ENCODE measurements at places on chromosomes 5 and 9.

DNA sequence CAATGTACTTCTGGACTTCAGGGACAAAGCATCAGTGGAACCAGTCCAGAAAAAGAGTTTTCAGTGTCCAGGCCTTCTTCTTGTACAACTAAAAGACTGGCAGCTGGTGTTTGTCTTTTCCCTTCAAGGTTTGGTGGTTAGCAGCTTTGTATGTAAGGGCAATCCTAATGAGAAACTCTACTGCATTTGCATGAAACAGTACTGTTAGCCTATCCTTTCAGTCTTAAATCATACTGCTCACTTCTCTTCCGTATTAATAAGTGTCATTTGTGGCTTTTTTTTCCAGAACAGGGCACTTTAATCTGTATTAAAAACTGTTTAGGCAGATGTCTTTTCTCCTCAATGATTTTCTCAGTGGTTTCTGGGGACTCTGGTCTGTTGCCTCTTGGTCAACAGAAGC is 48.9 kb downstream of the FAM174A start:
- no peak for DNase-seq

GRCh38 chr5:169650701-169651331 is 13.7 kb downstream of the DOCK2 start:
- no peak for DNase-seq

DNA sequence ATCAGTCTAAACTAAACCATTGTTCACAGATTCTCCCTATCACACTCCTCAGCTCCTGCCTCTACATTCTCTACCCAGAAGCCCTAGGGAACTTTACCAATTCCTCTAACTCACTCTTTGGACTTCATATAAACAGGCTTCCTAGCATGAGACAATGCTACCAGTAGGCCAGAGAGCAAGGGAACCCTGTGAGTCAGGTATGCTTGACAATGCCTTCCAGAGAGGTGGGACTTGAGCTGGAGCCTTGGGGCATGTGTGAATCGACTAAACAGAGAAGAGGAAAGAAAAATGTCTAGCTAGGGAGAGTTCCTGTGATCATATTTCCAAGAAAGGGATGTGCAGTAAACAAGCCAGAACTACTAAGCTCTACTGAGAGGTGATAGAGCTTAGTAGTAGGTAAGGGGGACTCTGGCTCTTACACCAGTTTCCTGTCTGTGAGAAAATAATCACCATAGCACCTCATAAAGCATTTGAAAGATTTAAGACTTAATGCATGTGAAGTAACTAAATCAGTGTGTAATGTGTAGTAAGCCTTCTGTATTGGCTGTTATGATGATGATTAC is 6.4 kb upstream of the RFK start:
- DNase-seq = no peak

DNA sequence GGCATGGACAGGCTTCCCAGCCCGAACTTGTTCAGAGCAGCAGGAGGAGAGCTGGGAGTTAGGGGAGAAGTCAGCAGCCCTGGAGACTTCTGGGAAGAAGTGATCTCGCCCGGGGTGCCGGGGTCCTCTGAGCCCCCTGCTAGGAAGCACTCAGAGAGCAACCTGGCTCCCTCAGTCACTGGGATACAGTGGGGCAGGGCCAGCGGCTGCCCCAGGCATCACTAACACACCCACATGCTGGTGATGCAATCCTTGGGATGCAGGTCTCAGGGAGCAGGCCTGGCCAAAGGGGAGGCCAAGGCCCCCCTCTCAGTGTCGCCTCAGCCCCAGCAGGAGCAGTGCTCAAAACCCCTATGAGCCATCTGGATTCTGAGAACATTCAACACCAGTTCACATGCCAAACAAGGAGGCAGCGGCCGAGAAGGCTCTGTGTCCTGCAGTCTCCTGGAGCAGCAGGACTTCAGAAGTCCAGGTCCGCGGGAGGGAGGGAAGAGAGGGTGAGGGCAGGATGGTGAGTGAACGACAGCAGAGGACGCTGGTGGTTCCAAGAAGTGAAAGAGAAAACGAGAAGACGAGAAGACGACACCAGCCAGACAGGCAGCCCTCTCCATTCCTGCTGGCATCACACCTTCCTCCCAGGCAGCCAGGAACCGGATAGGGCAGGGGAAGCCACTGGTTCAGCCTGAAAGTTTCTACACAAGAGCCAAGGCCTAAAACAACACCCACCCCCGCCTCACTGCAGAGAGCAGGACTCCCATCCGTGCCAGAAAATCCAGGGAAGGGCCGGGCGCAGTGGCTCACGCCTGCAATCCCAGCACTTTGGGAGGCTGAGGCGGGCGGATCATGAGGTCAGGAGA is 2.3 kb downstream of the PNPLA7 start:
- DNase-seq = no peak

DNA sequence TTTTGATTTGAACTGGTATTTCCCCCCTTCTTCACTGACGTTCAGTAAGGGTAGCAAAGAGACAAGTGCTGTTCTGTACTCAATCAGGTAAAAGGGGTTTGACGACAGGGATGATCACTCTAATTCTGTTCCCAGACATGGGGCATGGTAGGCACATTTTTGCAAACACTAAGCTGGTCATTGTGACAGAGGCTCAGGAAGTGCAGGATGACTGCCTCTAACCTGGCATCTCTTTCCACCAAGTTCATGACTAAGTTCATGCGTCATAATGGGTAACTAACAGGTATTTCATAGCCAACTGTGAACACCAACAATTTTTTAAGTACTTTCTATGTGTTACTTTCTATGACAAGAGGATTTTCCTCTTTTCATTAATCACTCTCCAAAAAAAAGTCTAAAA is 166.5 kb downstream of the MAPKAP1 start:
- no peak for DNase-seq

- no peak for DNase-seq
Measured at GRCh38 chr5:71816307-71816706, 97.2 kb downstream of the CARTPT start.

DNA sequence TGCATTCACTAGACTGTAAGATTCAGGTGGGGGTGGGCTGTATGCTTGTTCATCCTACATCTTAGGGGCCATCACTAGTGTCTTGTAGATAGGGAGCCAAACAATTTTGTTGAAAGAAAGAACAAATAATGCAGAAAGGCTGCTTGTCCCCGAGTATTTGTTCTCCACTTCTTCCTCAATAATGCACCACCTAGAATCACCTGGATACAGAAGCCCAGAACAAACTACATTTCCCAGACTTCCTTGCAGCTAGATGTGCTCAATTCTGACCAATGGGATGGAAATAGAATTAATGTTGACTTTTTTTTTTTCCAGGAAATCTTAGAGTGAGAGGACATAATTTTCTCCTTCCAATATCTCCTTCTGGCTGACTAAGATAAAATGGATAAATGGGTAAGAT is 38.9 kb upstream of the TNFSF8 start:
- DNase-seq = no peak

DNA sequence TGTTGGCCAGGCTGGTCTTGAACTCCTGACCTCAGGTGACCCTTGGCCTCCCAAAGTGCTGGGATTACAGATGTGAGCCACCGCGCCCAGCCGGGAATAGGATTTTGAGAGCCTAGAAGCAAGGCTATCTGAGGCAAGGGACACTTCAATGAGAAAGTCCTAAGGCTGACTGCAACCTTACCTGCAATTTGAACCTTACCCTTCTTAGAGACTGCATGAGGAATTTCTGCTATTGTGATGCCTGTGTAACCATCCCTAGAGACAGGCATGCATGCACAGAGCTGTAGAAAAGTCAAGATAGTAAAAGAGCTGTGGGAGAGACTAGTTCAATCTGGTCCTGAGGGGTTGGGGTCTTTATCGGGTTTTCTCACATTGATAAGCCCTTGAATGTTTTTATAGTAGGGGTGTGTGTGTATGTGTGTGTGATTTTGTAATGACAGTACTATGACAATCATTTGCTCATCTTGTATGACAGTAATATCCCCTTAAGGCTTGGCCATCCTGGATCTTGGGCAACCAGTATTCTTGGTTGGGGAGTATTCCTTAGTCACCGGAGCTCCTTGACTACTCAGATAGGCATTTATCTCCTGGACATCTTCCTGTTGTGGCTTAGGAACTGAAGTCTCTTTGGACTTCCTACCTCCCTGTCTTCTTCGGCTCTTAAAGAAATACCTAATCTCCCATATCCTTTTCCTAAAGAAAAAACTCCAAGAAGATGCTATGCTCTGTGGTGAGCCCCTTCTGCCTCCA is 11.2 kb downstream of the DNAJB5 start:
- no peak for DNase-seq

GRCh38 chr5:171050916-171051315 is 189.1 kb downstream of the RANBP17 start:
- DNase-seq = no peak

- DNase-seq = no peak
Measured at GRCh38 chr5:2736872-2737271, 14.6 kb downstream of the IRX2 start.

- DNase-seq = no peak
Measured at GRCh38 chr5:172680921-172681320, 39.9 kb downstream of the NEURL1B start.

DNA sequence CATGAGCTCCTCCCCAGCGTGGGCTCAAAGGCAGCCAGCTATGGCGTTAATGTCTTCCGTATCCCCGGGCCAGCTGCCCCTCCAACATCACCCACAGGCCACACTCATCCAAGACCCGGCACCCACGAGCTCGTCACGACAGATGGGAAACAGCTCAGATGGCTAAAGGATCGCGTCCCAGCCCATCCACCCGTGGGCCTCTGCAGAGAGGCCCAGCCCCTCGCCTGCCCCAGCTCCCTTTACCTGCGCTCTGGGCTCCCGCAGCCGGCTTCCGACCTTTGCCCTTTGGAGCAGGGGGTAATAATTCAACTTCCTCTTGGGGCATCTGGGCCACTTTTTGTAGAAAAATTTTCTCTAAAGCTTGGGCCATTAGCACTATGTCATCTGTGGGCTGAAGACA is 16.5 kb downstream of the BRD3 start:
- no peak for DNase-seq

DNA sequence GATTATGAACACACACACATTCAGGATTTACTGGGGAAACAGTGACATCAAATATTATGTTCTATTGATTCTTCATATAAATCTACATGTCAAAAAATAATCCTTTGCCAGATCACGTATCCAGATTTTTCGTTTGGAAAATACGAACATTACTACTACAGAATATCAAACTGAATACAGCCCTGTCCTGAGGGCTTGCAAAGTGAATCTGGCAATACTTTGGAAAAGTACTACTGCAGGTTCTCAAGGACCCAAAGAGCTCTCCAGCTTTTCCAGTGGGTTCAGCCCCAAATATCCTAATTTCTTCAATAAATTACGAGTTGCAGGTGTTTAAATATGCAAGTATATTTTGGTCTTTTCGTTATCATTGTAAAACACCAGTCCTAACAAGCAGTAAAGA is 411 bp upstream of the NDUFS4 start:
- DNase-seq = no peak

DNA sequence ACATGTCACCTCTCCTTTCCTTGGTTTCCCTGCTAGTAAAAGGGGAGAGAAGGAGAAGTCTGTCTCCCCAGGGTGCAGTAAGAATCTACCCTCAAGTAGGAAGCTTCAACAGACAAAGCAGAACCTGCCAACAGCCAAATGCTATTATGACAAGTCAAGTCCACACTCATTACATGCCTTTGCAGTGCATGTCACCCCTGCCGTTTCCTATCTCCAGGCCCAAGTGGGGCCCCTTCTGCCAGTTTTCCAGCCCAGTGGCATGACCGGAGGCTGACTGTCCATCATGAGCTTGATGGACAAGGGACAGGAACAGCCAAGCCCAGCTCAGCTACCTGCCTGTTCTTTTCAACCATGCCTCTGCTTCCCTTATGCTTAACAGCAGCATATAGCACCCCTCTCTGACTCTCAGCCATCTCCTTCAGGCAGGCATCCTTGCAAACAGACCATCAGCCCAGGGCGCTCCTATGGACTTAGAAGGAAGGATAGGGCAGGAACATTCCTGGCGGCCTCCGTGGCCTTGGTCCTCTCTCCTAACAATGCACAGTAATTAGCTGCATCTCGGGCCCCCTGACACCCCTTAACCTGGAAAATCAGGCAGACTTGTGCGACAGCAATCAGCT is 107.2 kb upstream of the RAD23B start:
- no peak for DNase-seq

Measured in activated naive CD4-positive, alpha-beta T cell treated with anti-CD3 and anti-CD28 coated beads, Interleukin-2, amount 50 U/mL, for 16 hours (primary cell).